ENCODE measurements at places on chromosomes 3 and 15.

DNA sequence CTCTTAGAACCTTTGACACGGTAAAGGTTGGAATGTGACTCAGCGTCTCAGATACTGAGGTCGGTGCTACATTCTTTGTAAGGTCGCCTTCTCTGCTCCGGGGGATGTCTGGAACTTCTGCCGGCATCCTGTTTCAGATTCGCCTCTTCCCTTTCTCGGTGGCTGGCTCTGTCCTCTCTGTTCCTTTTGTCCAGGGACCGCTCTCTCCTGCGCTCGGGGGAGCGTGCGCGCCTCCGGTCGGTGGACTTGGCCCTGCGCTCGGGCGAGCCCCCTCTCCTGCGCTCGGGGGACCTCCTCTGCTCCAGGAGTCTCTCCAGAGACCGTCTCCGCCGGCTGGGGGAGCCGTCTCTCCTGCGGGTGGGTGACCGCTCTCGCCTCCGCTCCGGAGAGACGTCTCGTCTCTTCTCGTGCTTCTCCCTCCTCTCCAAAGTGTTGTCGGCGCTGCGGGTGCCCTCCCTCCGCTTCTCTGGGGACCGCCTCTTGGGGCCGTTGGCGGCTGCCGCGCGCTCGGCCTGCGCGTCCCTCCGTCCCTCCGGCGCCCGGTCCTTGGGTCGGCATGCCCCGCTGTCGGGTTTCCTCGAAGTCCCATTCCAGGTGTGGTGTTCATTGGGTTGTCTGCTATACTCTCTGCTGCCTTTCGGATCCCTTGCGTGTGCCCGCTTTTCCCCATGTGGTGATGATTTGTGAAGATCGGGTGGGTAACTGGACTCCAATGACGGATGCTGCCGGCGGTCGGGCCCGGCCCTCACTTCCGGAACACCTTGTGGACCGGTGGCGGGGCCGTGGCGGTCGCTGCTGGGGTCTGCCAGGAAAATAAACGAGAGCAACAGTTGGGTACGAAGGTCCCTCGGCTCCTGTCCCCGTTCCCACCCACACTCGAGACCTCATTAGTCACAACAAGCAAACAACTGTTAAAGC is 668.8 kb upstream of the ADAMTS9 start:
- no peak for DNase-seq

- DNase-seq: no peak
These were observed 122.8 kb upstream of the CGNL1 start for GRCh38 chr15:57253500-57253899.

GRCh38 chr3:45664578-45664977 is 24.6 kb upstream of the SACM1L start:
- no peak for DNase-seq

DNA sequence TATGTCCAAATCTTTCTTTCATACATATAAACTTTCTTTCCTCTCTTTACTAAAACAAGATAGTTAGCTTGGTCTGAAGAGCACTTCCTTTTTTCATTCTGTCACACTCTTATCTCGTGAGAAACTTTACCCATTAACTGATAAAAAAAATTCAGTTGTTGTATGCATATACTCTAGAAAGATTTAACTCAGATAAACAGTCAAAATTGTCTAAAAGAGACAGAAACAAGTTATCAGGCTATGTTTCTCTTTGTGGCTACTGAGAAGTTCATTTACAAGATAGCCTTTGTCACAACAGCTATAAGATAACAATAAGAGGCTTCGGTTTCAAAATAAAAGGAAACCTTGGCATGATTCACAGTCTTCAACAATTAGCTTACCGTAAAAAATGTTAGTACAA is 235.7 kb upstream of the ATP10A start:
- no peak for DNase-seq

DNA sequence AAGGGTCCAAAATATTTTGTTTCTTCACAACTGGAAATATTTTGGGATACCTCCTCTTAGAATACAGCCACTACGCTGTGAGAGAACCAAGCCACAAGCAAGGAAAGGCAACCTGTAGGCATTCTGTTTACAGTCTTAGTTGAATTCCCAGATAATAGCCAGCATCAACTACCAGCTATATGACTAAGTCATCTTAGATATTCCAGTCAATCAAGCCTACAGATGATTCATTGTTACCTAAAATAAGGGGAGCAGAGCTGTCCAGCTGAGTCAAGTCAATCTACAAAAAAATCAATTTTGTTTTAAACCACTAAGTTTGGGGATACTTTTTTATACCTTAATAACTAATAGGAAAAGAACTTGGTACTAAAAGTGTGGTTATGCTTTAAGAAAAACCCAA is 526.4 kb upstream of the DPPA4 start:
- DNase-seq: no peak

DNA sequence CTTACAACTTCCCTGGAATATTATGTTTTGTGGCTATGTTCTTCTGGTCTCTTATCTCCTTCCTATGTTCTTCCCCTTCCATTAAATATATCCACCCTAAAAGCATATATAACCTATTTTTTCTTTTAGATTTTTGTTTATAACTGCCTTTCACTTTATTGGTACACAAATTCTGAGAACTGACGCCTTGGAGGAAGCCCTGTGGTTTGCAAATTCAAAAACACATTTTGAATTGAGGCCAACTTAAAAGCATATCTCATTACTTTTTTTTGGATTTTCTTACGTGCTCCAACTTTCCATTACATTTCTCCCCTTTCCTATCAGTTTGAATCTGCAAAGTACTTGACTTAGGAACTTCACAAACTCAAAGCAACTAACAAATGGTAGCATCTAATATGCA is 15.3 kb upstream of the COLQ start:
- no peak for DNase-seq

DNA sequence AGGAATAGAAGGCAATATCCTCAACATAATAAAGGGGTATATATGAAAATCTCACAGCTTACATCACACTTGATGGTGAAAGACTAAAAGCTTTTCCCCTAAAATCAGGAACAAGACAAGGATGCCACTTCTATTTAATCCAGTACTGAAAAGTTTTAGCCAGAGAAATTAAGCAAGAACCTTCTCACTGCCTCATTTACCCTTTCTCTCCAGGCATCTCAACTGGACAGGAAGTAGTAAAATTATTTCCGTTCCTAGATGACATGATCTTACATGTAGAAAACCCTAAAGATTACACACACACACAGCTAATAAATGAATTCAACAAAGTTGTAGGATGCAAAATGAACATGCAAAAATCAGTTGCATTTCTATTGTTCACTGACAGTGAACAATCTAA is 11.2 kb downstream of the SCAP start:
- DNase-seq: no peak

- DNase-seq: no peak
These were observed 235.0 kb upstream of the KBTBD8 start for GRCh38 chr3:66762916-66763693.

- DNase-seq: no peak
These were observed 1034.7 kb downstream of the FHIT start for GRCh38 chr3:60216462-60217075.

DNA sequence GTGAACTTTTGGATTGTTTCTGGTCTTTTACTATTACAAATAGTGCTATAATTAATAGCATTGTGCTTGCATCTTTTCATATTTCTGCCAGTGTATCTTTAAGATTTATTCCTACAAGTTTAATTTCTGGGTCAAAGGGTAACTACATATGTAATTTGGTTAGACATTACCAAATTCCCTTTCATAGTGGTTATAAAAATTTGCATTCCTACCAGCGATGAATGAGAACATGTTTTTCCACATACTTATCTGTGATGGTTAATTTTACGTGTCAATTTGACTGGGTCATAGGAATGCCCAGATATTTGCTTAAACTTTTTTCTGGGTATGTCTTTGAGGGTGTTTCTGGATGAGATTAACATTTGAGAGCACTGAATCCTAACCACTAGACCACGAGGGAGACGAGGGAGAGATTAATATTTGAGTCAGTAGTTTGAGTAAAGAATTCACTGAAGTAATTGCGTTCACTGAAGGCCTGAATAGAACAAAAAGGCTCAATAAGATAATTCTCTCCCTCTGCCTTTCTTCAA is 132.3 kb upstream of the NEO1 start:
- DNase-seq: no peak

All from AG04449 (cell line).